ENCODE measurements at places on chromosomes 3 and 15.
A peak's percentile ranks its signal among the peaks of the same experiment; 100 is the strongest.

- DNase-seq, result peak; percentile 61
Observed at GRCh38 chr15:63135804-63136203, 14.1 kb downstream of the LACTB start.

GRCh38 chr15:88985547-88986393 lies 72.6 kb upstream of the MFGE8 start:
- no peak for DNase-seq

GRCh38 chr3:51389423-51390183 lies 1.5 kb upstream of the RBM15B start:
- peak; percentile 27 for DNase-seq

DNA sequence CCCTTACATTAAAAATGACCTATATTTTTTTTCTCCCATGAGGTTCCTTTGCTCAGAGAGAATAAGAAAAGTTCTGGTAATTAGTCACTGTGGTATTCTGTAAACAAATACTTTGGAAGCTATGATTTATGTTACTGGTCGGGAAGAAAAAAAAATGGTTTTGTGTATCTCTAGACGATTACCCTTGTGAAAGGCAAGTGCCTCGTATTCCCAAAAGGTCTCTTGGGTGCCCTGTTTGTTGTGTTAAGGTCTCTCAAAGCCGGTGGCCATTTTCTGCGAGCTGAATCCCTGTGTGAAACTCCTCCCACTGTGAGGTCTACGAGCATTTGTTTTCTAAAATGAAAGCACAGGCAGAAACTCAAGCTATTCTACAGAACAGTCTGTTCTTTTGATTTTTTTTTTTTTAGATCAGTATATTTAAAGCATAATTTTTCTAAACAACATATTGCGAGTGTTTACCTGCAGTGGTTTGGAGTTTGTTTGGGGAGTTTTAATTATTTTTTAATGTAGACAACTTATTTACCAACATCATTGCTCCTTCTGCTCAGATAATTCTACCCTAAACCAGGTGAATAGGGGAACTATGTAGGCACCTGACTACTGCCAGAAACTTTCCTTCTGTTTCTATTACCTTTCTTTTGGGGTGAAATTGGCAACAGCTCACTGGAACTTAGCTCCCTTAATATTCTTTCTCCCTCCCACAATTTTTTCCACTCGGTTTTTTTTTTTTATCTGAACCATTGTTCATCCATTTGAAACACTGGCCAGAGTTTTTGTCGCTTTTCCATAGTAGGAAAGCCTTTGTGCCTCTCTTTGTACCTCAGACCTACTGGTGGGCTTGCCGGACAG lies 44.0 kb downstream of the ZBTB38 start:
- no peak for DNase-seq

DNA sequence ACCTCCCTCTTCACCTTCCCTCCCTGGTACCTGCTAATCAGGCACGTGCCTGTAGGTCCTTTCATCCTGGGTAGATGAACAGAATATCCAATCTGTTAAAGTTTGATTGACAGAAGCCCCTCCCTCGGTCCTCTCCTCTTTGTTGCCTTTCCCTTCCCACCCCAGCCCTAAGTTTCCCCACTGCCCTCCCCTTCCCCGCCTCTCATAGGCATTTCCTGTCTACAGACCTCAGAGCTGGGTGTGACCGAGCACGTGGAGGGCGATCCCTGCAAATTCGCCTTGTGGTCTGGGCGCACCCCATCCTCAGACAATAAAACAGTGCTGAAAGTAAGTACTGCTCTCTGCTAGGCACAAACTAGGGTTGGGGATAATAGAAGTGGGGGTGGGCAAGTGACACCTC lies 239.2 kb upstream of the UMPS start:
- DNase-seq, result no peak

Measured in fibroblast of the conjunctiva (primary cell).